Substantia nigra (tissue), 51 donors: ENCODE measurements at places on chromosomes 4 and X.

DNA sequence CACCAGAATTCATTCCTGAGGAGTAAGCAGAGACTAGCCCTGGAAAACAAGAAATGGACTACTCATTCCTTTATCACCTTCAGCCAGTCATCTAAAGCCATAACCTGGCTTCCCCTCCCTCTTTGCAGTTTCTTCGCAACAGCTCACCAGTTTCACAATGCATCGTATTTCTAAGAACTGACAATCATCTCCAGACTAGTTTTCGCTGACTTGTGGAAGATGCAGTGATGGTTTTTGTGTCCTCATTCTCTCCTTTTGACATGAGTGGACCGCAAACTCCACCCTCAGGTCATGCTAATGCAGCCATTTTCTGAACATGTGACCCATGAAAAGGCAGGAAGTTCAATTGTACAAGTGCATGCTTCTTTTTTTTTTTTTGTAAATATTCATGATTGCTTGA, 1203.5 kb downstream of the PCDH7 start:
- DNase-seq = no peak

- DNase-seq = no peak
Observed at GRCh38 chrX:22648281-22648680, 351.5 kb upstream of the DDX53 start.

DNA sequence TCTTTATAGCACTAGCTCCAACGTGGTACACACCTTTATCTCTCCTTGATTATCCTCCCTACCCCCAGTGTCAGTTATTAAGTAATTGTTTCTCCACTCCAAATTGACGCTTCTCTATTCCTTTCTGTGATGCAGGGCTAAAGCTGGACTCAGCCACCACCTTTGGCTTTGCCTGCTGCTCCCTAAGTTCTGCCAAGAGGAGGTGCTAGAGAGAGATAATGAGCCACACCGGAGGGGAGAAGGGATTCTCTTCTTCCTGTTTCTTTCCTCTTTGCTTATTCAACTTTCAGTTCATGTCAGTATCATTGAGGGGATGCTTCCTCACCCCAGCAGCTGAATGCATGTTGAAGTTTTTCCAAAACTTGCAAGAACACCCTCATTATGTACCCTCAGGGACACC, 176.5 kb downstream of the GBA3 start:
- DNase-seq = no peak

DNA sequence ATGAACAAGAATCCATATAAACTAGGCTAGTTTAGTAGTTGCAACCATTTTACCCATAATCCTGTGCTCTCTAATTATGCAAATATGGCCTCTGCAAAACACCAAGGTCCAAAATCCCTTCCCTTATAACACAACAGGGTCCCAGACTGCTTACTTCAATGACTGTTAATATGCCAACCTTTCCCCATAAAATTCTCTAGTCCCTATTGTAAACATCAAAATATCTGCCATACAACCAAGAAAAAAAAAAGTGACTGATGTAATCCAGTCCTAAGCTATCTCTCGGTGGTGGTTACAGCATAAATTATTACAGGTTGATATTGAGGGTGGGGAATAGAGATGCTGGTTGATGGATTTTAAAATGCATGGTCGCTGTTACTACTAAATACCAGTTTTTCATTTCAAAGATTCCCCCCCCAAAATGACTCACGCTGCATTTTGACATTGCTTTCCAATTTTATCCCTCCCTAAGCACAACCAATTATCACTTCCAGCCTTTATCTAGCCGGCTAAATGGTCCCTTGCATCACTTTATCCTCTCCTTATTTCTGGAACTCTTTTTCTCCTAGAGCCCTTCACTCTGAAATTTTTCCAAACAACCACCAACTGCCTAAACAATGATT, 44.8 kb downstream of the TSPAN5 start:
- no peak for DNase-seq

DNA sequence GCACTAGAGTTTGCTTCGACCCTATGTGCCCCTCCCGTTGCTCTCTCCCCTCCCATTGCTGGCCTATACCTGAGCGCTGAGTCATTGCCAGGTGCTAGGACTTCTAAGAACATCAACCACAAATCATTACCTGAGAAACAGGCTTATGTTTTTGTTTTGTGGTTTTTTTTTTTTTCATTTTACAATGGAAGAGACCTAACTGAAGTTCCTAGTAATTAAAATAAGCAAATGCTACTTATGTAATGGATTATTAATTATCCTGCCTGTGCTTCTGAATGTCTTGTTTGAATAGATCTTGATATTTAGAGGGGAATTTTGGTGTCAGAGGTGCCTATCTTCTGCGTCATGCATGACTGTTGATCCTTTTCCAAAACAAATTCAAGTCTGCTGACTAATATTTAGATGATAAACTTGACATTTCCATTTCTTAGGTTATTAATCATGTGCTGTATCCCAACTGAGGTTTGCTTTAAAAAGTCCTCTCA, 275.4 kb upstream of the CPEB2 start:
- DNase-seq = no peak

GRCh38 chr4:108417923-108418322, 202.5 kb upstream of the RPL34 start:
- DNase-seq = no peak

DNA sequence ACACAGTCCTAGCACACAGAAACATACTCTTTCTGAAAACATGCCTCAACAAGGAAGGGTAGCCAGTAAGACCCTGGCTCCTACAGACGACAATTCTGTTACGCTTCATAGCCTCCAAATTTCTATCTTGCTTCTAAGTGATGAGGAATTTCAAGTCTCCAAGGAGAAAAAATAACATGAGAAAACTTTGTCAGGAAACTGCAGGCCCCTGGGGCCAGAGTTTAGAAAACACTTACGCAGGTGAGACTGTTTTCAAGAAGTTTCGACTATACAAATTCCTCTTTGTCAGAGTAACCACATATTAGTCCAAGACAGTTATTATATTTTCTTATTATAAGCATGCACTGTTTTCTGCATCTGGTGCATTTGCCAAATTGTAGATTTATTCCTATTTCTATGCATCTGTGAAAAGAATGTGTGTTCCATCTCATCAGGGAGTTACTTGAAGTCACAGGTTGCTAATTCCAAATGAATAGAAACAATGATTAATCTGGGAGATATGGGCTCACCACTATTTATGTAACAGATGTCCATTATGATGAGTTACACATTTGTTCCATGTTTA, 30.3 kb upstream of the HCCS start:
- DNase-seq = no peak

GRCh38 chrX:69506617-69507499, 2.7 kb downstream of the NALF2 start:
- no peak for DNase-seq

DNA sequence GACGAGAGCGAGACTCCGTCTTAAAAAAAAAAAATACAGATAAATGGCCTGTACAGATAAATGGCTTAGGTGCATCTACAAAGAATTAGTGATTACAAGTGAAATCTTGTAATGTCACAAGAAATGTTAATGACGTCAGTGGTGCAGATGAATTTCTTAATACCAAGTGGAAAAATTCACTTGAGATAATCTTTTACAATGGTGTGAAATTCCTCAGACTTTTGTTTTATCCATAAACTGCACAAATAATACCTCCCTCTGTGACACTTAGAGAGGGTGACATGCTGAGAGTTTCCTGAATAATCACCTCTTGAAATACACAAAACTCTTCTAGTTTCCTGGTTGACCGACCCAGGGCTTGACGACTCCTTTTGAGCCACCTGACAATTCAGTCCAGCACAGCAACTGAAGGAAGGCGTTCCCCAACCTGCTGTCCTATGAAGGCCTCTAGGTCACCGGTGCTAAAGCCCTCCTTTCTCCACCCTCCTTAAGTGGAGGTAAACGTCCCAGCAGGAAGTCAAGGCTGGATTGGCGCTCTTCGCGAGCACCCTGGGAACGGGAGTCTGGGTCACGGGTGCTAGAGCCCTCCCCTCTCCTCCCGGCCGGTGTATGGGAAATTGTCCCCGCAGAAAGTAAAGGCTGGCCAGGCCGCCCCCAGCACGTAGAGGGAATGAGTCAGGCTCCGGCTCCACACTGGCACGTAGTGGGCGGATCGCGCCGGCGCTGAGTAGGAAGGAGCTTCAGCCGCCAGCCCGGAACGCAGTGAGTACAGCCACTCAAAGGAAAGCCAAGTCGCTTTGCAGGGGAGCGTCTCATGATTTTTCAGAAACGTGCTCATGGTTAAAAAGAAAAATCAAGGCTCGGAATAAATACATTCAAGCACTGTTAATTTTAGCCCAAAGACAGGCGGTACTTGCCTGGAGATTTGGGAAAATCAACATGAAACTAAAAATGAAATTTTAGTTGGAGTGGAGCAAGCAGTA, at the start of gene TMEM144:
TSS of gene TMEM144 (plus strand) at position 662 of the 983 bp plus-strand sequence. CDS start 2,182 bp downstream, outside the sequence.
- peak; percentile 77 for DNase-seq

- DNase-seq = no peak
Observed at GRCh38 chr4:850323-850945, 24.5 kb upstream of the CPLX1 start.

DNA sequence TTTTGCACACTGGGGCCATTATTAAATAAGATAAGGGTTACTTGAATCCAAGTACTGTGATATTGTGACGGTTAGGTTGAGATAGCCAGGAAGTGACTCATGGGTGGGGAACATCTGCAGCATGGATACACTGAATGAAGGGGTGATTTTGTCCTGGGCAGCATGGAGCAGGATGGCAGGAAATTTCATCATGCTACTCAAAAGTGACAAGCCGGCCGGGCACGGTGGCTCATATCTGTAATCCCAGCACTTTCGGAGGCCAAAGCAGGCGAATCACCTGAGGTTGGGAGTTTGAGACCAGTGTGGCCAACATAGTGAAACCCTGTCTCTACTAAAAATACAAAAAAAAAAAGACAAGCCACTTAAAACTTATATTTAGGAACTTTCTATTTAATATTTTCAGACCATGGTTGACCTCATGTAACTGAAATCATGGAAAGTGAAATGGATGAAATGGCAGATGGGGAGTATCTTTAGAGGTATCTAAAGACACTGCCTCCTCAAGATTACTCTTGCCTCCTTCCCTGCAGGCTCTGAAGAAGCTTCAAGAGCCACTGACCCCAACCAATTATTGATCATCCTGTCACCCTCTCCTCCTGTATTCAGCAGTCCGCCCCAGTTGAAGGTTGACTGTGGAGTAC, 3.9 kb upstream of the TRIM60 start:
- no peak for DNase-seq

DNA sequence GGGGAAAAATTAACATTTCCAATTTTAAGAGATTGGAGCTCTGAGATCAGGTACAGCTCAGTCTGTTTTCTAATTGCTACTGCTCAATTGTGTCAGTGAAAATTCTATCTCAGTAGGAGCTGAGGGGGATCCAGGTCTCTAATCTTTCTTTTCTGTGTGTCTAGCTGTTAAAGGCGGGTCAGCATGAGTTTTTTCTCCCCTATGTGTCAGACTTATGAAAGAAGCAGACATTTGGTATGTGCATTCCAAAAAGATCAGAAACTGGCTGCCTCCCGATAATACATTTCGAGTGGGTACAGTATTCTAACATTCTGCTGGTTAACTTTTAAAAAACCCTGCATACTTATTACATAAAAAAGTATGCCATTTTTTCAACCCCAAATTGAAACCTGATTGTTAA, 72.4 kb downstream of the PCDH7 start:
- DNase-seq = no peak

GRCh38 chr4:76206222-76206942, 7.2 kb downstream of the SCARB2 start:
- no peak for DNase-seq

DNA sequence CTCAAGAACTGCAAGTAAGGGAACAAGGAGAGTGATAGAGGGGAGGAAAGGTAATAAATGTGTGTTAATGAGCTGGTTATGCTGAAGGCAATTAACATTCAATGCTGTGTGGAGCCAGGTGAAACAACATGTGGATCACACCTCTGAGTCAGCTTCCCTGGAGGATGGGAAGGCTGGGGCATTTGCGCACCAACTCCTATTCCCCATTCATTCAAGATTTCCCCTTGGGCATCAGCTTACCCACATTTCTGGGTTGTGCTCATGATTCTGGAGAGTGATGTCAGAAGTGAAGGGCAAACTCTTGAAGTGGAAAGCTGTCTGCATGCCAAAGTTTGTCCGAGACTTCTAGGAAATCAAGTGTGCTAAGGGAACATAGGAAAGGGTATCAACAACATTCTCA, 461.4 kb downstream of the MID1IP1 start:
- DNase-seq = no peak

DNA sequence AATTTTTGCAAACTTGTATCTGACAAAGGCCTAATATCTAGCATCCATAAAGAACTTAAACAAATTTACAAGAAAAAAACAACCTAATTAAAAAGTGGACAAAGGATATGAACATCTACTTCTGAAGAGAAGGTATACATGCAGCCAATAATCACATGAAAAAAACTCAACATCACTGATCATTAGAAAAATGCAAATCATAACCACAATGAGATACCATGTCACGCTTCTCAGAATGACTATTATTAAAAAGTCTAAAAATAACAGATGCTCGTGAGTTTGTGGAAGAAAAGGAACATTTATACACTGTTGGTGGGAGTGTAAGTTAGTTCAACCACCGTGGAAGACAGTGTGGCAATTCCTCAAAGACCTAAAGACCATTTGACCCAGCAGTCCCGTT, 24.0 kb downstream of the CEP44 start:
- DNase-seq = no peak

DNA sequence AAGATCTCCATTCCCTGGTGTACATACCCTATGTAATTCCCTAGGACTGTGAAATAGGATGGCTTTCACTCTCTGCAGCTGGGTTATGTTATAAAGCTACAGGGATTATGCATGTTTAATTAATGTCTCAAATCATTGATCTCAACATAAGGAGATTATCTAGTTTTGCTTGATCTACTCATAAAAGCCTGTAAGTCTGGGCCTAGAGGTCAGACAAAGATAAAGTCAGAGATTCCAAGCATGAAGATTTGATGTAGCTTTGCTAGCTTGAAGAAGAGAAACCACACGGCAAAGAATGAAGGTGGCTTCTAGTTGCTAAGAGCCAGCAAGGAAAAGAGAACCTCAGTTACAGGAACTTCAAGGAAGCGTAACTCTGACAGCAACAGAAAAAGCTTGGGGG, 456.9 kb downstream of the CCSER1 start:
- DNase-seq = no peak

DNA sequence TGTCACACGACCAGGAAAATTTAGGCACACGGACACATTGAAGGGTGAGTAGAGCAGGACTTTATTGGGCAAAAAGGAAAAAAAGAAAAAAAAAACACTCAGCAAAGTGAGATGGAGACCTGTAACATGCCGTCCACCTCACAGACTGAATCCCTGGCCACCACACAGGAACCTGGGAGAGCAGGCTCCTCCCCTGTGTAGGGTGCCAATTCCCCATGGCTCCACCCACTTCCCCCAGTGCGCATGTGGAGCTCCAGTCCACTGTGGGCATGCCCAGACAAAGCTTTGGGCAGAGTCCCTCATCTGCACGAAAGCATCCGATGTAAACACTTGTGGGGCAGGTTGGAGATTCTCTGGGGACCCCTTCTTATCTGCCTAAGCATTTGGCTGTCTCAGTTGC, 23.6 kb upstream of the CBR4 start:
- DNase-seq = no peak

DNA sequence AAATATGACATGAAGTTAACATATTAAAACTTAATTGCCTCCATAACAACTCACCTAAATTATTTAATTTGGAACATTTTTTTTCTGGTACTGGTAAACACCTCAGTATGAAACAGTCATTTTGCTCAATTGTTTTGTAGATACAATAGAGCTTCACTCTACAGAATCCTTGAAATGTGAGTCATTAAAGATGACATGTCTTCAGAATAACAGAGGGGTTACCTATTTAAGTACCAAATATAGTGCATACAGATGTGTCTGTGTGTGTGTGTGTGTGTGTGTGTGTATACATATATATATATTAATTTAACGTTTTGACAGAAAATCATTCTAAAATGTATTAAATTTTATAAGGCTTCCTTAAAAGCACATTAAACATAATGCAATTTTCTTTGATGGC, 297.6 kb downstream of the INPP4B start:
- no peak for DNase-seq
